Activated naive CD4-positive, alpha-beta T cell treated with anti-CD3 and anti-CD28 coated beads, Interleukin-2, amount 50 U/mL, for 16 hours (primary cell): ENCODE measurements at places on chromosomes 3 and 15.

GRCh38 chr3:153746211-153746610 is 375.0 kb upstream of the ARHGEF26 start:
- no peak for DNase-seq

DNA sequence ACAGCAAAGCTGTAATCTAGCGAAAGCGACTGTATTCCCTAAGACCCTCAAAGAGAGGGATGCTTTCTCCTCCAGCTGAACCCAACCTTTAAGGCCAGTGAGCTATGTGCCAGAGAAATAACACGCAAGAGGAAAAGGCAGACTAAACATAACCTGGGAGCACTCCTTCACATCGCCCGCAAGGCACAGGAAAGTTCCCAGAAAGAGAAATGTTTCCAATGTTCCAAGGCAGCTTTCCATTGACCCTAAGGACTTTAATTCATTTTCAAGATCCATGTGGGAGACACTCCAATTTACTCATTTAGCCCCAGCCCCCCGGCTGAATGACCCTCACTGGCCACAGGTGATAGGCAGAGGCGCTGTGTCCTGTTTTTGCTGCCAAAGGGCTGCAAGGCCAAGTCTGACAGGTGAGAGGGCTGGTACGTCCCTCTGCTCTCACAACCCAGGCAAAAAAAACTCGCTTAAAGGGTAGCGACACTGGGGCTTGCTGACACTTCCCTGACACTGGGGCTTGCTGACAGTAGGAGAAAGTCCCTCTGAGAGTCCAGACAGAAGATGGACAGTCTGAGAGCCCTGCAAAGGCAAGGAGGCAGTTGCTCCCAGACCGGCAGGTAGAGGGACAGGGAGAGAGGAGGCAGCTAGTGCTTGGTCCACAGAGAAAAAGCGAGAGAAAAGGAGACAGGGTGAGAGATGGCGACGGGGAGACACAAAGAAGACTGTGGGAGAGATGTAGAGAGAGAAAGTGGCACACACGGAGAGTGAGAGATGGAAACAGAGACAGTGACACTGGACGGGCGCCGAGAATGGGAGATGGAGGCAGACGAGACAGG is 702 bp downstream of the ARHGEF3 start:
- DNase-seq: no peak

DNA sequence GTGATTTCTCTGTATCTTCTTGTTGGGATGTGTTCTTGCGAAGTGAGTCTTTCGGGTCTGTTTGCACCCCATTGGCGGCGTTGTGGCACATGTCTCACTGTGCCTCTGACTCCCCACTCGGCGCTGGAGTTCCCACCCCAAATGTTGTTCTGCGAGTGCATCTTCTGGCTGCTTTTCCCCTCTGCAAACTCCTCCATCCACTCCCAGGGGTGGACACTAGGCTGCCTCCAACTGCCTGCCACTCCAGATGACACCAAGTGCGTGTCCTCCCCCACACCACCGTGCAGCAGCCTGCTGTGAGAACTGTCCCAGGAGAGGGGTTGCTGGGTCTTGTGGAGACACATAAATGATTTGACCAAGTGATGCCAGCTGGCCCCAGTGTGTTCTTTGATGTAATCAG is 17.6 kb downstream of the EFCC1 start:
- DNase-seq: no peak

DNA sequence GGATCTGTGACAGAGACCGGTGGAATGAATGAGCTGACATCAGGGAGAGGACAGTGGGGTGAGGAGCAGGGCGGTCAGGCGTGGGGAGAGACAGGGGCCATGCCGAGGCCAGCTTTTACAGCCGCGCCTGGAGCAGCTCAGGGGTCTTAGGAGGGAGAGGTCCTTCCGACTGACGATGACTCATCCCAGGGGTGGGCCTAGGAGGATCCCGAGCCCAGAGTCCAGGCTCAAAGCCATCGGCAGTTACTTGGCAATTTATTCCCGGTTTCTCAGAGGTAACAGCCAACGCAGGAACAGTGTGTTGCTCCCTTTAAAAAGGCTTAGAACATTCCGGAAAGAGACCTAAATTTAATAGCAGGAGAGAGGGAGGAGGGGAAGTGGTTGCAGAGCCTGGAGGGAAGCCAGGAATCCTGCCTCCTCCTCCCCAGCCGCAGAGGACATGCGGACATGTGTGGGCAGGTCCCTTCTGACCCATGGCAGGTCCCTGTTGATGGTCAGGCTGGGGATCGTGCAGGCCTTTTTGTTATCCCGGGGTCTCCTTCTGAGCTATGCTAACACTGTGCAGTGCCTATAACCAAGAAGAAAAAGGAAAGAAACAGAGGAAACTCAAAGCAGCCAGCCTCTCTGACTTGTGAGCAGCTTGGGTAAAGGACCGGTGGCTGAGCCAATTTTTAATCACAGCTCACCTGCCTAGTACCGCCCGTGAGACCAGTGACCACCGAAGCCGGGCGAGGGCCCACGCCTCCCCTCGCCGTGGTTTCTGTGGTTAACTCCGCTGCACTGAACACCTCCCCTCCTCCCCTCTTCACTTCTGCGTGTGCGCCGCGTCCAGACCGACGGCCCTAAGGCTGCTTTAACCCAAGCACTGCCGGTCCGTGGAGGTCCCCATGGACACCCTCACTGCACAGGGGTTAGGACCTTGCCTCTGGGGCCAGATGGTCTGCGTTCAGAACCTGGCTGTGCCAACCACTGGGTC is 392.4 kb upstream of the PROK2 start:
- no peak for DNase-seq

DNA sequence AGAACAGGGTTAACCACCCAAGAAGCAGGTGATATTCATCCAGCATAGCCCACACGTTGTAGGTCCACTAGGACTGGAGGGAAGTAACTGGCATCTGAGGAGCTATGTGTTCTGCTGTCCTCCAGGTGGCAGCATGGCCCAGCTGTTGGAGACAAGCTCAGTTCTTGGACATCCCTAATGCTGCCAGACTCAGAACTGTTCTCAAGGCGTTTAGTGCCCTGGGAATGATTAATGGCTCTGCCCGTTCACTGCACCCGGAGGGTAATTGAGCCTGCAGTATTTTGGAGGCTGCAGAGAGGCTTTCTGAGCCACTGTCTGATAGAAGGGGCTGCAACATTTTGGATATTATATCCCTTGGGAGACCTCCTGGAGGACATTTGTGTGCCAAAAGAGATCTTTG is 521.3 kb upstream of the SEMA6D start:
- peak; percentile 39 for DNase-seq

GRCh38 chr15:76432604-76433003 is 96.0 kb downstream of the ISL2 start:
- no peak for DNase-seq

GRCh38 chr3:42742259-42742658 is 30.8 kb downstream of the CCDC13 start:
- no peak for DNase-seq

- no peak for DNase-seq
These were observed 42.8 kb downstream of the GPR160 start for GRCh38 chr3:170080605-170081004.
